ENCODE measurements at places on chromosomes 5 and 9.

DNA sequence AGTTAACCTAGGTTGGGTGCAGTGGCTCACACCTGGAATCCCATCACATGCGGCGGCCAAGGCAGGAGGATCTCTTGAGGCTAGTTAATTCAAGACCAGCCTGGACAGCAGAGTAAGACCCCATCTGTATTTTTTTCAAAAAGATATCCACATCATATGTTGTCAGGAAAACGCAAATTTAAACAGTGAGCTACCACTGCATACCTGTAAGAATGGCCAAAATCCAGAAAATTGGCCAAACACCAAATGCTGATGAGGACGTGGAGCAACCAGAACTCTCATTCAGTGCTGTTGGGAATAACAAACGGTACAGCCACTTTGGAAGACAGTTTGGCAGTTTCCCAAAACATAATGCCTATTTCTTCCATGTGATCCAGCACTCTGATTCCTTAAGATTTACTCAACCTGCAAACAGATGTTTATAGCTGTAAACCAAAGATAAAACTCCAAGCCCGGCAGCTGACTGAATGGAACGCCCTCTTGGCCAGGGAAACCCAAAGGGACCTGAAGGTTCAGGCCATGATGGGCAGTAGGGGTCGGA is 12.4 kb downstream of the CEL start:
- no peak for DNase-seq

GRCh38 chr5:113162208-113162607 is 185.6 kb downstream of the DCP2 start:
- peak; percentile 31 for DNase-seq

GRCh38 chr9:94740145-94740840 is 13.8 kb downstream of the AOPEP start:
- DNase-seq = peak; percentile 16

GRCh38 chr5:167949435-167949834 is 342.0 kb upstream of the WWC1 start:
- DNase-seq = no peak

GRCh38 chr5:139088024-139088423 is 110.1 kb downstream of the SIL1 start:
- no peak for DNase-seq

DNA sequence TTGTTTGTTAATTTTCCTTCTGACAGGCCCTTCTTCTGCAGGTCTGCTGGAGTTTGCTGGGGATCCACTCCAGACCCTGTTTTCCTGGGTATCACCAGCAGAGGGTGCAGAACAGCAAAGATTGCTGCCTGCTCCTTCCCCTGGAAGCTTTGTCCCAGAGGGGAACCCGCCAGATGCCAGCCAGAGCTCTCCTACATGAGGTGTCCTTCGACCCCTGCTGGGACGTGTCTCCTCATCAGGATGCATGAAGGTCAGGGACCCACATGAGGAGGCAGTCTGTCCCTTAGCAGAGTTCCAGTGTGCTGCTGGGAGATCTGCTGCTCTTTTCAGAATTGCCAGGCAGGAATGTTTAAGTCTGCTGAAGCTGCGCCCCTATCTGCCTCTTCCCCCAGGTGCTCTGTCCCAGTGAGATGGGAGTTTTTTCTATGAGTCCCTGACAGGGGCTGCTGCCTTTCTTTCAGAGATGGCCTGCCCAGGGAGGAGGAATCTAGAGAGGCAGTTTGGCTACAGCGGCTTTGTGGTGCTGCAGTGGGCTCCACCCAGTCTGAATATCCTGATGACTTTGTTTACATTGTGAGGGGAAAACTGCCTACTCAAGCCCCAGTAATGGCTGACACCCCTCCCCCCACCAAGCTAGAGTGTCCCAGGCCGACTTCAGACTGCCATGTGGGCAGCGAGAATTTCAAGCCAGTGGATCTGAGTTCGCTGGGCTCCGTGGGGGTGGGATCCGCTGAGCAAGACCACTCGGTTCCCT is 772.0 kb upstream of the FAM174A start:
- DNase-seq = no peak

DNA sequence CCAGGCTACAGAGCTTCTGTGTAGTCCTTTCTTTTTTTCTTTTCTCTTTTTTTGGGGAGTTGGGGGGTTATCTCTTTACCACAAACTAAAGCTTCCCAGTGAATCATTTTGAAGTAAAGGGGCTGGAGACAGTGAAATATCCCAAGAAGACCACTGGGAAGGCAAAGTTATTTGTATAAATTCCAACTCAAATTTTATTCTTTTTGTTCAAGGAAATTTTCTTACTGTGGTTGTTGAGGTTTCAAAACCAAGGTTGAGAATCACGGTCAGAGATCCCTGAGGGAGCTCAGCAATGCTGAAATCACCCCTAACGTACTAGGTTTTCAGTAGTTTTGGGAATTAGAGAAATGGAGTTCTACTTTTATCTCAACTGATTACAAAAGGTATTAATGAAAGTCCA is 175.7 kb downstream of the ARHGEF28 start:
- no peak for DNase-seq

DNA sequence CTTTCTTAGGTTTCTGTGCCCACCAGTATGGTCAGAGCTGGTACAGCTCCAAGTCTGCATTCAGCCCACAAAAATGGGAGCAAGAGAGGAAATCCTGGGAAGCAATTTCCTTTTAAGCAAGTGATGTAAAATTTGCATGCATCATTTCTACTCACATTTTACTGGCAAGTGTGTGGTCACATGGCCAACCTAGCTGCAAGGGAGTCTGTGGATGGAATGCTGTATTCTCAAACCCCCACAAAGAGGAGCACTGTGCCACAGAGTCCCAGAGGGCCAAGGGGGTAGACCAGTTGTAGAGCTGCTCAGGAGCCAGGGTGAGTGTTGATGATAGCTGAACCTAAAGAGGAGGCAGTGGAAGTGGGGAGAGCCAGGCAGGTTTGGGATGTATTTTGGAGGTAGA is 154.3 kb upstream of the SPRY4 start:
- no peak for DNase-seq

GRCh38 chr9:130308081-130308571 is 42.6 kb downstream of the HMCN2 start:
- DNase-seq = no peak

GRCh38 chr9:79975621-79976256 is 404.0 kb downstream of the TLE4 start:
- no peak for DNase-seq

DNA sequence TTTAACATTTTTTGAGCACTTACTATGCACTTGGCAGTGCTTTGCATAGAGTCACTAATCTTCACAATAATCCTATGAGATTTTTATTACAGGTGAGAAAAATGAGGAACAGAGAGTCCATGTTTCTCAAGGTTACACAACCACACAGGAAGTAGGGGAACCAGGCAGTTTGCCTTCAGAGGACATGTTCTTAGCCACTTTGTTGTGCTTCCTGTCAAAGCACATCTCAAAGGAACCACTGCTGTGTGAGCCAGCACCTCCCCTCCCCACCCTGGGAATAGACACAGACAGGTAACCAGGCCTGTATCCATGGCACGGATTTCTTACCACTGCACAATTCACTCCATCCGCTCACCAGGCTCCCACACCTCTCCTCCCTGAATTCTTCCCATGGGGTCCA is 6.3 kb upstream of the DNAJB5 start:
- no peak for DNase-seq

GRCh38 chr5:7629561-7629960 is 221.4 kb downstream of the CFAP90 start:
- no peak for DNase-seq

- no peak for DNase-seq
These were observed 73.5 kb downstream of the CHSY3 start for GRCh38 chr5:129977810-129978209.

DNA sequence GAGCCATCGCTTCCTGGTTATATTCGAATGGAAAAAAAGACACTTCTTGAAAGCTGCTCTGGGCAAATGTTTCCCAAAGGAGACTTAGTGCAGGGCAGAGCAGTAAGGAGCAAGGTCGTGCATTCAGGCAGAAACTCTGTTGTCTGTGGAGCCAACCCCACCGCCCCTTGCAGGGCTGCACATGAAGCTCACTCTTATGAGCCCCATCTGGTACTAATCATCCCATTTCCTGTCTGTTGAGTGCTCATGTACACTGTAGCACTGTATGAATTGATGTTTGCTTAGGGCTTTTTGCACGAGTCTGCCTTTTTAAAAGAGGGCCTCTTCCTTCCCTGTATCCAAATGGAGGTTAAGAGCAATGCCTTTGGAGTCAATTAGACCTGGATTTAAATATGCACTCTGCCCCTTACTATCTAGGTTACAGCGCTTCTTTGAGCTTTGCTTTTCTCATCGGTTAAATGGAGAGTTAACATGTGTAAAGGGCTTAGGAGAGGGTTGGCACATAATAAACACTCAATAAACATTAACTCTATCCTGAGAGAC is 25.4 kb downstream of the HMHB1 start:
- no peak for DNase-seq

DNA sequence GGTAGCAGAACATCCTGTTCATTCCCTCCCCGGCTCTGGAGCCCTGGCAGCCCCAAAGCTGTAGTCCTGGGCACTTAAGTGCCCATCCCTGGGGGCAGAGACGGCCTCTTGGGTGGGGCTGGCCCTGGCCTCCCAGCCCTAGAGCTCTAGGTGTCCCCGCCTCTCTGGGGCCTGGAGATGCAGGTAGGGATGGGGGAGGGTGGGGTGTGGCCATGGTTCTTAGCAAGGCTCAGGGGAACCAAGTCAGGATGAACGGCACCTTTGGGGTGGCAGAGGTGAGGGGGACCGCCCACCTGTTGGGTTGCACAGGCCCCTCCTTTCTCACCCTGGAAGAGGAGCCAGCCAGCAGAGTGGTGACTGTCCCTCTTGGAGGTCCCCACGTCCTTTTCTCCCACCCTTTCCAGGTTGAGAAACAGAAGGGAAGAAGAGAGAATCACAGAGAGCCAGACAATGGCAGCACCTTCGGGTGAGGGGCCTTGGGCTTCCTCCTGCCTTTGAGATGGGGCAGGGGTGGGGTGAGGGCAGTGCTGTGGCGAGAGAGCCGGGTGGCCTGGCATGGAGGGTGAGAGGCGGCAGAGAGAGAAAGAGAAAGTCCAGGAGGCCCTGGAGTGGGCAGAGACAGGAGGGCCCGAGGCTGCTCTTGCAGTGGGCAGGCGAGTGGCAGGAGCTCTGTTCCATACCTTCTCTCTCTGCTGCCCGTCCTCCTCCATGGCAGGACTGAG is 2.3 kb downstream of the CRAT start:
- DNase-seq = no peak

DNA sequence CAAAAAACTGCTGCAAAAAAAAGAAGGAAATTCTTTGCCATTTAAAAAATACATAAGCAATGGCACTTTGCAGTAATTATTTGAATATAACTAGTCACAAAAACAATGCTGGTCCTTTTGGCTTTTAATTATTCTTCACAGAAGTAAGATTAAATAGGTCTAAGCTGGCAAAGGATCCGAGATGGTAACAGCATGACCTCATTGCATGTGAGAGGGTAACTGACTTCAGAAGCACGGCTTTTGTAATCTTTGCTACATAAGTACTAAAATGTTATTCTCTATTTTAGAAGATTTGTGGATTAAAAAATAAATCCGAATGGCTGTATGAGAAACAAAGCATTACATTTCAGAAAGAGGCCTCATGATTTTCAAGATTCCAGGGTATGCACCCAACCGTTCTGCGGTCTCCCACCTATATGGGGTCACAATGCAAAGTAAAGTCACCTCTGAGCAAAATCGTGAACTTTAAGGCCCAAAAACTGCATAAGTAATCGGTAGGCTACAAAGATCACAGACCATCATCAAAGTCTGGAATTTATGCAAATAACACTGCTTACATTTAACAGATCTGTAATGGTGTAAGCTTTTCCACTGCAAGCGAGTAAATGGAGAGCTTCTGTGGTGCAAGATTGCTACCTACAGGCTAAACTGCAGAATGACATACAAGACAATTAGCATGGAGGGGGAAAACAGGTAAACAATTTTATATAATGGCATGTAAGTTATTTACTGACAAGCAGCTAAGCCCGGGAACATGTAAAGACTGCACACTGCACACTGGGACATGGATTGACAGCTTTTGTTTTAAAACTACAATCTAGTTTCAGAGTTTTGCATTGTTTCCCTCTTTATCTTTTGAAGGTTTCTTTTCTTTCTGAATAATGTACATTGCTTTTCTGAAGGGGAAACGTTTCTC is 231.6 kb downstream of the SLF1 start:
- peak; percentile 62 for DNase-seq

DNA sequence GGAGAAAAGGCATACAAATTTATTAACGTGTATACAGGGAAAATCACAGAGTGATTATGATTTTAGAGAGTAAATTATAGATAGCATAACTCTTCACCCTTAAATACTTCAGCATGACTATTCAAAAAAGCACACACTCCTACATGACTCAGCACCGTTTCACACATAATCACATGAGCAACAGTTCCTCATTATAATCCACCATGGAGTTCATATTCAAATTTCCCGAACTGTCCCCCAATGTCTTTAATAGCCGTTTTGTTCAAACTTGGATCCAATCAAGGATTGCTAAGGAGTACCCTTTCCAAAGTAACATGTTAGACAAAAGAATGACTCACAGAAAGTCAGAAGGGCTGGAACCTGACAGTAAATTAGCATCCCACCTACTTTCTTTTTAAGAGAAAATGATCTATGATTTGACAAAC is 32.1 kb downstream of the RAPGEF1 start:
- DNase-seq = peak; percentile 64

- peak; percentile 17 for DNase-seq
These were observed 15.6 kb upstream of the LVRN start for GRCh38 chr5:115946655-115947054.

- DNase-seq = peak; percentile 56
These were observed 45.7 kb downstream of the TMEM174 start for GRCh38 chr5:73218552-73219171.

DNA sequence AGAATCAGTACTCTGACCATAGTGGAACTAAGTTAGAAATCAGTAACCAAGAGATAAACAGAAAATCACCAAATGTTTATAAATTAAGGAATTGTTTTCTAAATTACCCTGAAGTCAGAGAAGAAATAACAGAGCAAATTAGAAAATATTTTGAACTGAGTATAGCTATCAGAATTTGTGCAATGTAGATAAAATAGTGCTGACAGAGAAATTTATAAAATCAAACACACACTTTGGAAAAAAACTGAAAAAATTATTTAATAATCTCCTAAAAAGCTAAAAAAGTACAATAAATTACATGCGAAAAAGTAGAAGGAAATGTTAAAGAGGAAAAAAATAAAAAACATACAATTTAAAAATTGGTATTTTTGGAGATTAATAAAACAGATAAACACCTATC is 37.1 kb upstream of the PPP1R2B start:
- DNase-seq = no peak

GRCh38 chr5:139806726-139807646 is 11.4 kb downstream of the PSD2 start:
- DNase-seq = no peak

GRCh38 chr9:124854822-124855221 is 1.6 kb downstream of the WDR38 start:
- DNase-seq = no peak

DNA sequence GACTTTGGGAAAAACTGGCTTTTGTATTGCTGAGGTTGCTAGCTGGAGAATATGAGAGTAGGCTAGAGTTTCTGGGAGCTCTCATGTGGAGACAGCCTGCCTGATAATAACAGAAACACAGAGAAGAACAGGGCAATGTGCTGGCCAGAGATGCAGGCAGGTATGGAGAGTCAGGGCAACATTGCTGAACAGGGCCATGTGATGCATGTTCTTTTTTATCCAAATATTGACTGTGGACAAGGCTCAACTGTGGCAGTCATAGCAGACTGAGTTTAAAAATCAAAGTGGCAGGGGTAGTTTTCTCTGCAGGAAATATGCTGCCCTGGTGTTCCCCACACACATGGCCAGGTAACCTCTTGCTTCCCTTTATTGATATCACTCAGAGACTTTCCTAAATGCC is 381.1 kb downstream of the RASEF start:
- no peak for DNase-seq

- DNase-seq = no peak
These were observed 708.0 kb upstream of the GRAMD2B start for GRCh38 chr5:125715216-125715615.

GRCh38 chr5:72156946-72157624 is 49.8 kb downstream of the MAP1B start:
- DNase-seq = peak; percentile 61

Measured in kidney tubule cell (primary cell).